EH (cell line): ENCODE measurements at places on chromosomes 13 and 19.
A peak's percentile ranks its signal among the peaks of the same experiment; 100 is the strongest.

DNA sequence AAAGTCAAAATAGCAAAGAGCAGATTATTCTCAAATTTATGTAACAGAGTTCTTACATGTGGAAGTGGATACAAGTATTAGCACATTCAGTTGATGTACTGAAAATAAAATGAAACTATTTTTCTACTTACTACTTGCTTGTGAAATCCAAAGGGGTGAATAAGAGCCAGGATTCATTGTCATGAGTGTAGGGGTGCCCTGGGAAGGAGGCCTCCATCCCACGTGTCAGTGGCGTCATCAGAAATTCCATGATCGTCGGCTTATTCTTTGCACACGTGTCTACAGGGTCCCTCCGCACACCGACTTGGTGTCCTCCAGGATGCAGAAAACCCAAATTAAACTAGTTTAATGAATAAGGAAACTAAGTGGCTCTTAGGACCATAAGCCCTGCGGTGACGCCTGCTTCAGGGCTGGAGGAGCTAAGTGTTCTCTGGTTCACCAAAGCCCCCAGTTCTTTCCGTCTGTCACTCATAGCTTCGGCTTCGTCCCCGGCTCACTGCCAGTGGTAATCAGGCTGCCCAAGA lies 55.5 kb downstream of the IRS2 start:
- no peak for DNase-seq

DNA sequence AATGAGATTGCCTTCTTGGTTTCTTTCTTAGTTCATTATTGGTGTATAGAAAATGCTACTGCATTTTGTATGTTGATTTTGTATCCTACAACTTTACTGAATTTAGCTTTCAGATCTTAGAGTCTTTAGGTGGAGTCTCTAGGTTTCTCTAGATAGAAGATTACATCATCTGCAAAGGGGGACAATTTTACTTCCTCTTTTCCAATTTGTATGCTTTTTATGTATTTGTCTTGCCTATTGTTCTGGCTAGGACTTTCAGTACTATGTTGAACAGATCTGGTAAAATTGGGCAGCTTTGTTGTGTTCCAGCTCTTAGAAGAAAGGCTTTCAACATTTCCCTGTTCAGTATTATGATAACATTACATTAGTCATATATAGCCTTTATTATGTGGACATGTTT lies 101.0 kb upstream of the SPRY2 start:
- DNase-seq, result no peak

DNA sequence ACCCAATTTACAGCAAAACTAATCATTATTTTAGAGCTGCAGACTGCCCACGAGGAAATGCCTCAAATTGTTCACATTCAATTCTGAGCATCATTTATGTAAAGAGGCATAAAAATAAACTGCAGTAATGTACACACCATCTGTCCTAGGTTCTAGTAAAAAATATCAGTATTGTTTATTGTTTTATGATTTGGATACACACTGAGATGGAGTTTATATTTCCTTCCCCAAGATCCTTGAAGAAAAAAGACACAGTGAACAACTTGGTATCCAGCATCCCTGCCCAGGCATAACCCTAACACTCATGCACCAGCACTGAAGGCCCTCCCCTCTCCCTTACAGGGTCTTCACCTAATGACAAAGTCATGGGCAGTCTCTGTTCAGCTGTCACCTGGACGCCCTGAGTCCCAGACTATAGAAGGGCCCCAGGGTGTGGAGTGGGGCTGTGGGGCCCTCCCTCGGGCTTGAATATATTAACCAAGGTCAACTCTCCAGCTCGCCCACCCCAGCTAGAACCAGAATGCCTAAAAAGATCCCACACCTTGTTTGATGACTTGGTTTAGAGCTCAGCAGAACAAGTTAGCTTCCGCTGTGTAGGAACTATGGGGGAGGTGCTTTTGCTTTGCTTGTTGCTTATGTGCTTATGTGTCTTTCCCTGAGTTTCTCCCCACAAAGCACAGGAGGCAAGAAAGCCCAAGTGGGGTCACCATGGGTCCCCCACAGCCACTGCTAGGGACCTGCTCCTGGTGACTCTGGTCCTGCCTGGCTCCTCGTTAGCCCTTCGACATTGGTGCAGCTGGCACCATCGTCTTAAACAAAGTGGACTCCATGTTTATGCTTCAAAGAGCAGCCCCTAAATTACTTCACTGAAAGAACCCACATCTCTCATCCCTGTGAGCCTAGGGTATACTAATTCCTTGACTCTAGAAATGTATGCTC lies 111.1 kb downstream of the COL4A1 start:
- DNase-seq, result no peak

DNA sequence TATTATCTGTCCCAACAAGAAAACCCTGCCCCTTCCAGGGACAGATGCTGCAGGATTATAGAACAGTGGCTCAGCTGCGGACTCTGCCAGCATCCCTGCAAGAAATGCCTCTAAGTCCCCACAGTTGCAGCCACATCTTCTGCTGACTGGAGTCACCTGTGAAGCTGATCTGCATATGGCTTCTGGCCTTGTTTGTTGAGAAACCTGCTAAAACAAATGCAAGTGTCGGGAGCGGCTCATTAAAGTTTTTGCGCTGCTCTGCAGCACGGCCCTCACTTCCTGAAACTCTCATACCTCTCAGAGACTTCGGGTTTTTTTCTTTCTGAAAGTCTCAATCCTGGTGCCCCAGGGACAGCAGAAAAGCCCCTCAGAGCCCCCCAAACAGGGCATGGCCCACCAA lies 725.0 kb downstream of the UQCRFS1 start:
- no peak for DNase-seq

DNA sequence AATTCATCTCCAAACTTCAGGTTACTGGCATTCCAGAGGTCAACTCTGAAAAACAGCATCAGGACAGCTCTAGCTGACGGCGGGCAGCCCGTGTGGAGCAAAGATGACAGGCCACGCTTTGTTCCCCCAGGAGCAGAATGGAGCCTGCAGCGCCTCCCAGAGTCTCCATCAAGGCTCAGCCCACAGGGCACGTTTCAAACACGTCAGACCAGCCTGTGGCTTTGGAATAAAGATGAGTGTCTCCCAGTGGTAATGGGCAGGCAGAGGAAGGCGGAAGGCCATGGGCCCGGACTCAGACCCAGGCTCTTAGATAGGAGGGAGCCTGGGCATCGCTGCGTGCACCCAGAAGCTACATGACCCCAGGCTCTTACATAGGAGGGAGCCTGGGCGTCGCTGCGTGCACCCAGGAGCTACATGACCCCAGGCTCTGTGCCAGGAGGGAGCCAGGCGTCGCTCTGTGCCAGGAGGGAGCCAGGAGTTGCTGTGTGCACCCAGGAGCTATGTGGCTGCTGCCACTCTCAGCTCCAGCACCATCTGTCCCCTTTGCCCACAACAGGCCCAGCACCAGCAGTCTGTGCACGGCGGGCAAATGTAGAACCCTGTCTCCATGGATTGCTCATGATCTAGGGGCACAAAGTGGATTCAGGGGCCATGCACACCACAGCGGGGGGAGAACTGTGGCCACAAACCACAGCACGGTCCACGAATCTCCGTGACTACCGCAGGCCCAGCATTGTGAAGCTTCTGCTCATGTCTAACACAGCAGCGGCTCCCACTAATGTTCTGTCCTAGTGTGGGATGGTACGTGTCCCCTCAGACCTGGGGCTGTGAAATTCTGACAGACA lies 47.8 kb upstream of the C13orf46 start:
- no peak for DNase-seq

DNA sequence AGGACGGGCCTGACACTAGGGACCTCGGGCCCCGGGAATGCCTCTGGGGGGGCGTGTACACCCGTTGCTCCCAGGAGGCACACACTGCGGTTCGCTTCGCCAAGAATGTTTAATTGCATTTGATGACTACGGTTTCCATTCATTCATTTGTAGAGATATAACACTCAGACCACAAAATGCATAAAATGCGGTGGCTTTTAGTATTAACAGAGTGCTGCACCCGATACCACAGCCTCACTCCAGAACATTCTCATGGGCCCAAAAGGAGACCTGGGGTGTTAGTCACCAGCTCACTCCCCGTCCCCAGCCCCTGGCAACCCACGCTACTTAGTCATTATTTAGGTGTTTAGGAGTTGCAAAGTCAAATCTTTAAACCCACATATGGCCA lies 21.8 kb downstream of the HCN2 start:
- peak; percentile 99 for DNase-seq

- peak; percentile 71 for DNase-seq
Measured at GRCh38 chr19:49362048-49362928, at the start of gene TEAD2. TSS of gene TEAD2 (minus strand) at chr19:49362416. CDS start at chr19:49360075, 2,341 bp downstream.

DNA sequence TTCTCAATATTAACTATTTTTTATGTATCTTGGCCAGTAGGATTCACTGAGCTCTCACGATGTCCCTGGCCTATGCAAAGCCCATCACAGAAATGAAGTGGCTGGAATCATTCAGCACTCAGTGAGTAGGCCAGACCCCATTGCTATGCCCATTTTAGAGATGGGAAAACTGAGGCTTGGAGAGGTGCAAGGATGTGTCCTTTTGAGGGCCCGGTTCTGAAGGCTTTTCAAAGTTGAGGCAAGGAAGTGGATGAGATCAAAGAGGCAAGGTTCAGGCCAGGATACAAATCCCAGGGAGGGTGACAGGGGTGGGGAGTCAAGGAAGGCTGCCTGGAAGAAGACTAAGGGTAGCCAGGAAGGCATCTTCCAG lies 18.7 kb upstream of the ERCC1 start:
- no peak for DNase-seq

- peak; percentile 64 for DNase-seq
Measured at GRCh38 chr13:109989155-109989554, 202.8 kb upstream of the IRS2 start.

- peak; percentile 31 for DNase-seq
Measured at GRCh38 chr19:58196901-58197616, 14.2 kb downstream of the ZNF274 start.

GRCh38 chr13:91813253-91813652 lies 414.8 kb downstream of the GPC5 start:
- DNase-seq, result no peak

DNA sequence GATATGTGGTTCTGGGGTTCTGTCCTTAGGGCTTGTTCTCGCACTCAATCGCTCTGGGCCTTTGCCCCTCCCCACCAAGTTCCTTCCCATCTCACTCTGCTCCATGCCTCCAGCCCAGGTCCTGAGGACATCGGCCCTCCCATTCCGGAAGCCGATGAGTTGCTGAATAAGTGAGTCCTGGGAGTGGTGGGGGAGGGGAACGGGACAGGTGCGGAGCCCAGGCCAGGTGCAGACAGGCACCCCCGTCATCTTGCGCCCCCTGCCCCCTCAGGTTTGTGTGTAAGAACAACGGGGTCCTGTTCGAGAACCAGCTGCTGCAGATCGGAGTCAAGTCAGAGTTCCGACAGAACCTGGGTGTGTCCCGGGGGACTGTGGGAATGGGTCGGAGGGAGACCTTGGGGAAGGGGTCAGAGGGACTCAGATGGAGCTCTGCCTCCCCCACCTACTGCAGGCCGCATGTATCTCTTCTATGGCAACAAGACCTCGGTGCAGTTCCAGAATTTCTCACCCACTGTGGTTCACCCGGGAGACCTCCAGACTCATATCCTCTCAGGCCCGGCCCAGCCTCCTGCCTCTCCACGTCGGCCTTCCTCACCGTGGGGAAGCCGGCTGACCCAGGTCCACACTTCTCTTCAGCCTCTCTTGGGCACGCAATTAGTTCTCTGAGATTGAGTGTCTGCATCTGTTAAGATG lies 10.1 kb downstream of the FUZ start:
- no peak for DNase-seq

DNA sequence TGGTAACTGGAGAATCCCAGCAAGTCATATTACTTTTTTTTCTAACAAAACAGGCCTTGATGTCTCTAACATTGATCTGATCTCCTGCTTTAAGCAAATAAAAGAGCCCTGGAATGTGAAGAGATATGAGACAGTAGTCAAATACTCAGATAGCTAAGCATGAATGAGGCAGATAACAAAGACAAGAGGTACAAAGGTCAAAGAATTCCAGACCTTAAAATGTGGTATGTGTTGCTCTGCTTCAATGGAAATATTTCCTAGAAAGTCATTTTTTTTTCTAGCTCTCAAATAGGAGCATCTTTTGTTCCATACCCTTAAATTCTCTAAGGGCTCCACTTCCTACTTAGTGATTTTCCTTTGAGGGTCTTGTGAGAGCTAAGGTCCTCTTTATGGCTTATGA lies 54.6 kb downstream of the ZNF254 start:
- DNase-seq, result no peak

DNA sequence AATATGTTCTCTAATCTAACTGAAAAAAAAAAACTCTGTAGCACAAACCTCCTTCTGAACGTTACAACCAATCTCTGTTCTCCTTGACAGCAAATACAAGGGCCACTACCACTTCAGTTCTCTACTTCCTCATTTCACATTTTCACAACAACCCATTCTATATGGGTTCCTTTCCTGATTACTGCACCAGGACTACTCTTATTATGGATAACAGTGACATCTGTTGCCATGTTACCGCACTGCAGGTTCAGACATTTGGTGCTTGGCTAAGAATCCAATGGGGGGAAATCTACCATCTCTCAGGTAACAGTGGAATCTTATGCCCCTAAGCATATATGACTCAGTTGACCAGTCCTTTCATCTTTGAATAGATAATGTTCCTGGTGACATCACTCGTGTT lies 11.6 kb upstream of the FPR3 start:
- DNase-seq, result no peak

GRCh38 chr19:30214651-30215051 lies 157.5 kb upstream of the ZNF536 start:
- no peak for DNase-seq

- DNase-seq, result no peak
Measured at GRCh38 chr13:87333599-87333998, 337.6 kb upstream of the SLITRK5 start.

GRCh38 chr13:33394294-33394932 lies 108.9 kb upstream of the STARD13 start:
- no peak for DNase-seq

GRCh38 chr19:55149078-55150003 lies at the start of gene TNNT1:
TSS of gene TNNT1 (minus strand) at chr19:55149206. CDS start at chr19:55147157, 2,049 bp downstream.
- DNase-seq, result peak; percentile 57

DNA sequence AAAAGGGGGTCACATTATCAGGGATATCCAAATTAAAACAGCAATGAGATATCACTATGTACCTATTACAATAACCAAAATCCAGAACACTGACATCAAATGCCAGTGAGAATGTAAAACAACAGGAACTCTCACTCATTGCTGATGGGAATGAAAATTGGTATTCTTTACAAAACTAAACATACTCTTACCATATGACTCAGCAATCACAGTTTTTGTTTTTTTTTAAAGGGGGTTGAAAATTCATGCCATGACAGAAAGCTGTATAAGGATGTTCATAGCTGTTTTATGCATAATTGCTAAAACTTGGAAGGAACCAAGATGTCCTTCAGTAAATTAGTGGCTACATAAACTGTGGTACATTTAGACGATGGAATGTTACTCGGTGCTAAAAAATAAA lies 71.6 kb upstream of the SLITRK1 start:
- DNase-seq, result peak; percentile 36

- peak; percentile 46 for DNase-seq
Measured at GRCh38 chr19:16714702-16715287, 4.9 kb upstream of the NWD1 start.

- DNase-seq, result no peak
Measured at GRCh38 chr13:55783841-55784240, 1356.9 kb upstream of the PRR20A start.

GRCh38 chr19:11096210-11096841 lies 7.1 kb downstream of the LDLR start:
- peak; percentile 75 for DNase-seq
